ENCODE measurements at places on chromosomes 1 and 21. TPM values are rescaled to one million over a fixed set of nuclear protein-coding genes. Genes with fewer than 3 reads are reported as not detected.

Gene MYBPHL
- not detected for total RNA-seq

Gene OLFML3
- total RNA-seq, result 28.7 TPM

Gene DISP1
- 3.4 TPM for total RNA-seq

Gene ST6GALNAC5
- not detected for total RNA-seq

Gene GJA4
- 4.9 TPM for total RNA-seq

Gene TMPRSS15
- total RNA-seq, result not detected

Gene UMODL1
- total RNA-seq, result not detected

Gene ELF3
- not detected for total RNA-seq

Gene NRIP1
- 10.5 TPM for total RNA-seq

Gene CDCA8
- total RNA-seq, result 9.2 TPM

Gene NPHS2
- total RNA-seq, result not detected

Gene LIPI
- total RNA-seq, result not detected

All from cardiac atrium fibroblast (primary cell).